A549 treated with DMSO at 1 μM for 4 hours (cell line): ENCODE measurements at places on chromosomes 6 and 20. TPM values are rescaled to one million over a fixed set of nuclear protein-coding genes. Genes with fewer than 3 reads are reported as not detected.

CRIP3 gene
- total RNA-seq: 0.45 to 0.83 TPM (median 0.58 TPM) in 5 replicates

TSPO2 gene
- not detected in 5 replicates for total RNA-seq

GGTLC1 gene
- not detected in 5 replicates for total RNA-seq

ACTL10 gene
- total RNA-seq: 0.05 TPM in 1 of 5 replicates, not detected in the others

FAM83D gene
- 54.1 to 81.5 TPM (median 73.7 TPM) in 5 replicates for total RNA-seq

PRPH2 gene
- total RNA-seq: not detected in 5 replicates

NNAT gene
- total RNA-seq: not detected in 5 replicates

OR2J2 gene
- total RNA-seq: not detected in 5 replicates

DNAH8 gene
- total RNA-seq: not detected in 5 replicates

ARHGAP40 gene
- 0.09 TPM in 1 of 5 replicates, not detected in the others for total RNA-seq

ADGRG6 gene
- total RNA-seq: 40.6 to 62.5 TPM (median 56.6 TPM) in 5 replicates

SCGN gene
- 0.06 to 0.23 TPM (median 0.16 TPM) in 3 of 5 replicates, not detected in the others for total RNA-seq

POU5F1 gene
- total RNA-seq: 2.5 to 4.6 TPM (median 3.8 TPM) in 5 replicates

DZANK1 gene
- 2.8 to 3.2 TPM (median 2.8 TPM) in 5 replicates for total RNA-seq

CGAS gene
- 4.5 to 7.5 TPM (median 6.8 TPM) in 5 replicates for total RNA-seq

SERAC1 gene
- total RNA-seq: 3.0 to 3.9 TPM (median 3.5 TPM) in 5 replicates

HLA-DPB1 gene
- not detected in 5 replicates for total RNA-seq

C20orf141 gene
- total RNA-seq: 0.23 to 0.62 TPM (median 0.49 TPM) in 4 of 5 replicates, not detected in the other

EYS gene
- 0.05 to 0.08 TPM (median 0.05 TPM) in 3 of 5 replicates, not detected in the others for total RNA-seq

SIRPB1 gene
- total RNA-seq: 0.43 to 0.99 TPM (median 0.66 TPM) in 5 replicates

HSPA1L gene
- 1.00 to 2.0 TPM (median 1.9 TPM) in 5 replicates for total RNA-seq

TMEM242 gene
- total RNA-seq: 5.4 to 8.3 TPM (median 6.8 TPM) in 5 replicates

PBOV1 gene
- not detected in 5 replicates for total RNA-seq

ADGB gene
- total RNA-seq: not detected in 5 replicates

PDE10A gene
- total RNA-seq: 32.3 to 38.5 TPM (median 35.3 TPM) in 5 replicates

TJAP1 gene
- 18.6 to 21.0 TPM (median 20.1 TPM) in 5 replicates for total RNA-seq

CLDN20 gene
- not detected in 5 replicates for total RNA-seq

PDRG1 gene
- 32.1 to 38.7 TPM (median 36.1 TPM) in 5 replicates for total RNA-seq

PPP1R3G gene
- 1.1 to 1.7 TPM (median 1.3 TPM) in 5 replicates for total RNA-seq

LRRN4 gene
- total RNA-seq: 0.02 TPM in 1 of 5 replicates, not detected in the others

TMEM63B gene
- 12.3 to 17.6 TPM (median 16.0 TPM) in 5 replicates for total RNA-seq

HLA-B gene
- 22.4 to 31.2 TPM (median 26.4 TPM) in 5 replicates for total RNA-seq
